ENCODE measurements at places on chromosomes 11 and 22. TPM values are rescaled to one million over a fixed set of nuclear protein-coding genes. Genes with fewer than 3 reads are reported as not detected.

Gene CARD16
- polyA plus RNA-seq: 25.6 TPM

Gene XBP1
- polyA plus RNA-seq: 235 TPM

Gene MUC2
- polyA plus RNA-seq: 94.8 TPM

Gene SLC29A2
- polyA plus RNA-seq: 13.2 TPM

Gene TYMP
- 10.5 TPM for polyA plus RNA-seq

Gene OR2D2
- not detected for polyA plus RNA-seq

Gene TMA7B
- 0.21 TPM for polyA plus RNA-seq

Gene USP35
- 2.9 TPM for polyA plus RNA-seq

Gene PDE3B
- polyA plus RNA-seq: 9.9 TPM

All from large intestine (tissue), 12 donors.